ENCODE measurements at places on chromosomes 11 and 22. TPM values are rescaled to one million over a fixed set of nuclear protein-coding genes. Genes with fewer than 3 reads are reported as not detected.

Gene KREMEN1
- 0.15 TPM for total RNA-seq

Gene KRTAP5-10
- not detected for total RNA-seq

Gene TTC36
- total RNA-seq = 0.38 TPM

Gene SCGB1A1
- total RNA-seq = not detected

Gene APOL5
- not detected for total RNA-seq

Gene DDI1
- total RNA-seq = not detected

Gene USH1C
- total RNA-seq = not detected

Gene C11orf16
- total RNA-seq = not detected

Gene B3GAT1
- 0.19 TPM for total RNA-seq

Data from activated CD8-positive, alpha-beta memory T cell treated with anti-CD3 and anti-CD28 coated beads for 36 hours (primary cell).